Temporal lobe (tissue), 4 donors: ENCODE measurements at places on chromosomes 3 and 15. TPM values are rescaled to one million over a fixed set of nuclear protein-coding genes. Genes with fewer than 3 reads are reported as not detected.

Gene FEZF2
- total RNA-seq: 15.2 TPM

Gene PRR23A
- not detected for total RNA-seq

Gene CLPX
- total RNA-seq: 61.2 TPM

Gene ROBO2
- 253 TPM for total RNA-seq

Gene MAGI1
- 40.8 TPM for total RNA-seq

Gene PRICKLE2
- total RNA-seq: 78.7 TPM

Gene CCR9
- total RNA-seq: not detected

Gene MESP2
- not detected for total RNA-seq

Gene ALG3
- total RNA-seq: 5.4 TPM

Gene SLC51A
- total RNA-seq: 0.49 TPM

Gene HYKK
- 0.49 TPM for total RNA-seq

Gene EPHA3
- 105 TPM for total RNA-seq

Gene SLC28A1
- total RNA-seq: not detected

Gene CSPG4
- total RNA-seq: 6.6 TPM

Gene PLSCR5
- 0.25 TPM for total RNA-seq

Gene SLC25A36
- 143 TPM for total RNA-seq

Gene ARGFX
- not detected for total RNA-seq

Gene AADAC
- total RNA-seq: not detected

Gene SLC12A1
- 0.98 TPM for total RNA-seq

Gene TM4SF1
- 13.5 TPM for total RNA-seq

Gene GOLGA8S
- under 0.01 TPM for total RNA-seq

Gene EOMES
- 7.1 TPM for total RNA-seq

Gene CDCP1
- 0.98 TPM for total RNA-seq

Gene IFRD2
- 10.8 TPM for total RNA-seq

Gene C3orf85
- not detected for total RNA-seq

Gene FETUB
- not detected for total RNA-seq

Gene FAM107A
- total RNA-seq: 32.2 TPM

Gene ACP3
- 0.98 TPM for total RNA-seq

Gene C3orf20
- total RNA-seq: not detected
